ENCODE measurements at places on chromosomes 2 and 18. TPM values are rescaled to one million over a fixed set of nuclear protein-coding genes. Genes with fewer than 3 reads are reported as not detected.

Gene CYP20A1
- 27.7 TPM for polyA plus RNA-seq

Gene LRRTM4
- 0.01 TPM for polyA plus RNA-seq

Gene MAPK4
- polyA plus RNA-seq, result 21.7 TPM

Gene RAB11FIP5
- polyA plus RNA-seq, result 57.3 TPM

Gene TMEM198
- 6.5 TPM for polyA plus RNA-seq

Gene NAT8
- polyA plus RNA-seq, result 0.64 TPM

Gene FSHR
- 1.2 TPM for polyA plus RNA-seq

Gene PID1
- 66.1 TPM for polyA plus RNA-seq

Gene SH2D6
- polyA plus RNA-seq, result 0.12 TPM

Gene GREB1L
- 2.4 TPM for polyA plus RNA-seq

DNA sequence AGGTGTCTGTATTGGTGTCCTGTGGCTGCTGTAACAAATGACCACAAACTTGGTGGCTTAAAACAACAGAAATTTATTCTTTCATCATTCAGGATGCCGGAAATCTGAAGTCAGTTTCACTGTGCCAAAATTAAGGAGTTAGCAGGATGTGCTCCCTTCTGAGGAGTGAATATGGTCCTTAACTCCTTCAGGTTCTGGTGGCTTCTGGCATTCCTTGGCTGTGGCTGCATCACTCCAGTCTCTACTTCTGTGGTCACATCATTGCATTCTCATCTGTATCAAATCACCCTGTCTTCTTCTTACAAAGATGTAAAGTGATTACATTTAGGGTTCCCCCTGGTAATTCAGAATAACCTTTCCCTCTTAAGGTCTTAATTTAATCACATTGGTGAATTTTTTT is 12.6 kb downstream of the GPD2 start:
- no peak for DNase-seq
- no peaks in the 10 kb centered on the region for H3K36me3 ChIP-seq
- H3K27me3 ChIP-seq, result no peaks in the 10 kb centered on the region
- H3K27ac ChIP-seq, result no peak overlapping the region

GRCh38 chr2:30661173-30662107 is 145.8 kb downstream of the CAPN13 start:
- no peak overlapping the region for H3K4me3 ChIP-seq
- no peaks in the 10 kb centered on the region for H3K36me3 ChIP-seq
- no peaks in the 10 kb centered on the region for H3K27me3 ChIP-seq
- no peaks in the 10 kb centered on the region for H3K4me1 ChIP-seq
- no peak for DNase-seq
- H3K27ac ChIP-seq, result no peak overlapping the region

- DNase-seq, result peak; percentile 57
- peak overlapping the region; percentile 93 for H3K27ac ChIP-seq
- peaks cover 21% of the 10 kb centered on the region for H3K4me1 ChIP-seq
Measured at GRCh38 chr2:1743396-1744150, 742 bp downstream of the PXDN start.

DNA sequence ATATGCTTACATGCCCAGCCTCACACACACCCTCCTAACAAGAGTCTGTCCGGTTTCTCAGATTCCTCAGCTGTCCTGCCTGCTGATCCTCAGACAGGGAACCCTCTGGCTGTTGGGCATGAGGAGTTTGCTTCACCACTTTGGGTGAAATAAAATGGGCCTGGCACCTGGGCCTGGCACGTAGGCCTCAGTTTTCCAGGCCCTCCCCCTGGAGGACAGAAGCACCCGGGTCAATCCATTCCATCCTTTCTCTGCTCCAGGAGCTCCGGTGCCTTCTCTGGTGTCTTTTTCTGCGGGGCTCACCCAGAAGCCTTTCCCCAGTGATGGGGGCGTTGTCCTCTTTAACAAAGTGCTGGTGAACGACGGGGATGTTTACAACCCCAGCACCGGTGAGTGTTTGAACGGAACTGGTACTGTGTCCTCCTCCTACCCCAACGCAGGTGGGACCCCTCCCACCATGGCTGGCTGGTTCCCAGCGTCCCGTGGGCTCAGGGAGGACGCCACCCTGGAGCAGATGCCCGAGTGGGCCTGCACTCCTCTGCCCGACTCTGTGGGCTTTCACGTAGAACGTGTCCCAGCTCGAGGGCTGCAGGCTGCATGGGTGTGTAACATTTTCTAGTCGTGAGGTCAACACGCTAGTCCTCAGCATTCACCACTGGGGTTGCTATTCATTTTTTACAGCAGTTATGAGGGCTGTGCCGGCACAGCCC is 62.8 kb downstream of the EMILIN2 start:
- no peak overlapping the region for H3K27ac ChIP-seq
- H3K4me1 ChIP-seq, result peaks cover 15% of the 10 kb centered on the region
- no peak for DNase-seq

DNA sequence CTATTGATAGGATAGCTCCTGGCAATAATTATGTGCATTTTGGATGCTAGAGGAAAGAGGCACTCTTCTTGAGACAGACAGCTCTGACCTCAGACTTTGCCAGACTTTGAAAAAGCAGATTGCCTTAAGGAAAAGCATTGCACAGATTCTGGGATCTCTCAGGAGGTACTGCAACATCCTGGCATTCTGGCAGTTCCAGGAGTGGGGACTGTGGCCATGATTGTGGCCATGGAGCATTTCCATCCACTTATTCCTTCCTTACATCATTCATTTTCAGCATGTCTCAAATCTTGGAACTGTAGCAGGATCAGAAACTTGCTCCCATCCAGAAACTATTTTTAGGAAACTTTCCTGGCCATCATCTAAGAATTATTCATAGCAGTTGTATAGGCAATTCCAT is 144.9 kb upstream of the FOSL2 start:
- DNase-seq, result no peak
- no peak overlapping the region for H3K4me3 ChIP-seq
- no peaks in the 10 kb centered on the region for H3K27me3 ChIP-seq
- no peaks in the 10 kb centered on the region for H3K4me1 ChIP-seq
- H3K36me3 ChIP-seq, result no peaks in the 10 kb centered on the region
- no peak overlapping the region for H3K27ac ChIP-seq

- DNase-seq, result no peak
- no peak overlapping the region for H3K4me3 ChIP-seq
- H3K4me1 ChIP-seq, result peaks cover 1% of the 10 kb centered on the region
- no peak overlapping the region for H3K27ac ChIP-seq
Measured at GRCh38 chr18:76142611-76143010, 352.4 kb downstream of the ZNF516 start.

GRCh38 chr18:9681217-9681616 is 26.9 kb upstream of the RAB31 start:
- no peak for DNase-seq
- H3K27ac ChIP-seq, result no peak overlapping the region
- H3K36me3 ChIP-seq, result no peaks in the 10 kb centered on the region
- peaks cover 11% of the 10 kb centered on the region for H3K4me1 ChIP-seq
- H3K4me3 ChIP-seq, result no peak overlapping the region
- H3K27me3 ChIP-seq, result no peaks in the 10 kb centered on the region

DNA sequence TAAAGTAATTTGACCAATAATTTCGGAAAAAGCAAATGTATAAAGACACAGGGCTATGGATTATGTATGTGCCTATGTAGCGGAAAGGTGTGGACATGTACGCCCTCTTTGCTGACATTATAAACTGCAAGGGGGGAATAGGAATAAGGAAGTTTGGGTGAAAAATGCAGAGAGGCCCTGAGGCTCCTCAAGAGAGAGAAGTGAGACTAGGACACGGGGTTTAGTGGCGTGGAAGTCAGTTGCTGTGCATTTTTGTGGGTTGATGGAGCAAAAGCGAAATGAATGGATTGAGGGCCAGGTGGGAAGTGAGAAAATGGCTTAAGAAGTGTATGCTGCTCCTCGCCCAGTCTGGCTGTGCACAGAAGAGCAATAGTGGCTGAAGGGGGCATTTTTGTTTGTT is 96.2 kb upstream of the B3GNT7 start:
- H3K4me1 ChIP-seq, result no peaks in the 10 kb centered on the region
- no peaks in the 10 kb centered on the region for H3K27me3 ChIP-seq
- no peaks in the 10 kb centered on the region for H3K36me3 ChIP-seq
- H3K27ac ChIP-seq, result no peak overlapping the region

DNA sequence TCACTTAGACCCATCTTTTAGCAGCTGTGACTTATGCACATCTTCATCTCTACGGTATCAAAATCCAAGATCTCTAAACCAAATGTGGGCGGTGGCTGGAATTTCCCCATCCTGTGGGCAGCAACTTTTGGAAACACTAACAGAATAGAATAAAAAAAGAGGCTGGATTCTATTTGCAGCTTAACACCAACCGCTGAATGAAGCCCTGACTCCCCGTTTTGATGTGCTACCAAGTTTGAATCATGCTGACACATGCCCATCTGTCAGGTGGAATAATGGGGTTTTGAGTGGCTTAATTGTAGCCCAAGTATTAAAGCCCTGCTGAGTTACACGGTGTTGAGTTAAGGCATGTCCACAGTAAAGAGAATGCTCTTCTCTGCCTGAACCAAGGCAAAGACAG is 165.2 kb downstream of the MTCL1 start:
- H3K27me3 ChIP-seq, result no peaks in the 10 kb centered on the region
- DNase-seq, result no peak
- H3K36me3 ChIP-seq, result no peaks in the 10 kb centered on the region
- no peaks in the 10 kb centered on the region for H3K4me1 ChIP-seq
- no peak overlapping the region for H3K27ac ChIP-seq

- no peak overlapping the region for H3K27ac ChIP-seq
- no peaks in the 10 kb centered on the region for H3K4me1 ChIP-seq
- H3K36me3 ChIP-seq, result no peaks in the 10 kb centered on the region
- no peak overlapping the region for H3K4me3 ChIP-seq
Measured at GRCh38 chr18:40055262-40055661, 1899.8 kb upstream of the PIK3C3 start.

DNA sequence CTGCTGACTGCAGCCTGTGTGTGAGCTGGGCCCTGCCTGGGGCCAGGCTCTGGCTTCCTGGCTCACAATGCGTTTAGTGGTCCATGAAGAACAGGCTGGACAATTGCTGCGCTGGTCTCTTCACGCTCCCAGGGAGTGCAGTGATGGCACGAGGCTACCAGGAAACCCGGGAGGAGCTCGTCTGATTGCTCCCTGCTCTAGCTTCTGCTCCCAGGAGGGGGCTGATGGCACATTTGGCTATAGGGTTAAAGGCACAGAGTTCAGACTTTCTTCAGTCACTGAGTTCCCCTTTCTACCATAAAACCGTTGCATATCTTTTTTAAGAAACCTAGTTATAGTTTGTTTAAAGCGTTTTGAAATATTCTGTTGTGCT is 60.1 kb downstream of the KCNF1 start:
- no peaks in the 10 kb centered on the region for H3K36me3 ChIP-seq
- H3K27me3 ChIP-seq, result no peaks in the 10 kb centered on the region
- no peak overlapping the region for H3K27ac ChIP-seq
- no peak for DNase-seq
- H3K4me1 ChIP-seq, result no peaks in the 10 kb centered on the region
- no peak overlapping the region for H3K4me3 ChIP-seq

DNA sequence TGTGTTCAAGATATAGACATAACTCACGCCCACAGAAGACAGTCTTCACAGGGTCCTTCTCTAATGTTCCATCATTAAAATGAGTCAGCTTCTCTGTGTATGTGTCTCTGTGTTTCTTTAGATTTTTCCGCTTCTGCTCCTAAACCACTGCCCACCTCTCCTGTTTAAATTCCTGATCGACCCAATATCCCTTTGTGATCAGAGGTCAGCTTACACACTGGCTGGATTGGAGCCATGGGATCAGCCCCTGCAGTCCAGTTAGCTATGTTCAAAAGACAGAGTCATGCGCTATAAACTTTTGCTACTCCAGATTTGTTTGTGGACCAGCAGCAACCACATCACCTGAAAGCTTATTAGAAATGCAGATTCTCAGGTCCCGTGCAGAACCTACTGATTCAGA is 229.2 kb downstream of the C1D start:
- H3K4me3 ChIP-seq, result no peak overlapping the region
- no peak for DNase-seq
- no peak overlapping the region for H3K27ac ChIP-seq
- H3K36me3 ChIP-seq, result no peaks in the 10 kb centered on the region

GRCh38 chr2:130966775-130967490 is 126.3 kb downstream of the FAM168B start:
- no peaks in the 10 kb centered on the region for H3K36me3 ChIP-seq
- H3K4me3 ChIP-seq, result no peak overlapping the region
- peaks cover 3% of the 10 kb centered on the region for H3K4me1 ChIP-seq
- H3K27ac ChIP-seq, result no peak overlapping the region

DNA sequence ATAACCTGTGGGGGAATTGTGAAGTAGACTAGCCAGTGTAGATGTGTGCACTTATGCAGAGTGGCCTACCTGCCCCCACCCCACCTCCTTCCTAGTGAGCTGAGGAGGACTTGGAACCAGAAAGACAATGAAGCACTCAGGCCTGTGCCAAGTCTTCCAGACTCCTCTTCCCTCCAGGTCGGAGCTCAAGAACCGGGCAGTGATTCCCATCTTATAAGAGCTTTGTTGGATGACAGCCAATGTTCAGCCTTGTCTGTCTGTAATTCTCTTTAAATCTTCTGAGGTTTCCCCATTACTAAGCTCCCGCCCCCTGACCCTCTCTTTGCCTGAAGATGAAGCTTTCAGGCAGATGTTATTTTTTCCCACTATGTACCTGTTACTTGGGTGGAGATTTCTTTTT is 121.0 kb downstream of the SMAD2 start:
- no peaks in the 10 kb centered on the region for H3K4me1 ChIP-seq
- no peak overlapping the region for H3K27ac ChIP-seq
- DNase-seq, result no peak
- no peak overlapping the region for H3K4me3 ChIP-seq
- H3K27me3 ChIP-seq, result no peaks in the 10 kb centered on the region

GRCh38 chr2:214088536-214088935 is 322.3 kb upstream of the VWC2L start:
- H3K27ac ChIP-seq, result no peak overlapping the region
- H3K27me3 ChIP-seq, result no peaks in the 10 kb centered on the region
- H3K4me1 ChIP-seq, result no peaks in the 10 kb centered on the region
- no peaks in the 10 kb centered on the region for H3K36me3 ChIP-seq
- no peak overlapping the region for H3K4me3 ChIP-seq

- DNase-seq, result no peak
- no peaks in the 10 kb centered on the region for H3K36me3 ChIP-seq
- H3K27ac ChIP-seq, result peak overlapping the region; percentile 18
- no peaks in the 10 kb centered on the region for H3K27me3 ChIP-seq
Measured at GRCh38 chr2:190466819-190467446, 58.8 kb downstream of the MFSD6 start.

- H3K4me3 ChIP-seq, result no peak overlapping the region
- H3K27me3 ChIP-seq, result no peaks in the 10 kb centered on the region
- H3K27ac ChIP-seq, result no peak overlapping the region
- H3K36me3 ChIP-seq, result no peaks in the 10 kb centered on the region
Measured at GRCh38 chr18:10128921-10129501, 215.2 kb downstream of the VAPA start.

Measured in ovary (tissue), 10 donors.